Tibial nerve (tissue), 4 donors: ENCODE measurements at places on chromosomes 7 and 10. TPM values are rescaled to one million over a fixed set of nuclear protein-coding genes. Genes with fewer than 3 reads are reported as not detected.

- no peak for DNase-seq
Observed at GRCh38 chr7:108380517-108380916, 75.7 kb downstream of the NRCAM start.

GRCh38 chr7:84263106-84263505 is 68.5 kb upstream of the SEMA3A start:
- DNase-seq = no peak

DNA sequence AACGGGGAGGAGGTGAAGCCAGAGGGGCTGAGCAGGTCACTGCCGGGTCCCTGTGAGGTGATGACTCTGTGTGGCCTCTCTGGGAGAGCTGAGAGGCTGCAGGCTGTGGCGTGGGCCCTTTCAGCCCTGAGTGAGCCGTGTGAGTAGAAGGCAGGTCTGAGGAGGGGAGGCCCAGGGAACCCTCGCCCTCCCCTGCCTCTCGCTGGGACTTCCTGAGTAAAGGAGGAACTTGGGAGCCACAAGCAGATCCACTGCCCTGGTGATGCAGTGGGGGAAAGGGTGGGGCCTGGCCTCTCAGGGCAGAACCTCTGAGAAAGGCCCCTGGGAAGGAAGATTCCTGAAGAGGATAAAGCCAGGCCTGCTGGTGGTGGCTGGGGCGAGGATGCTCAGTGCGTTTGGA is 22.8 kb downstream of the EEPD1 start:
- no peak for DNase-seq

GRCh38 chr7:97090761-97091353 is 26.6 kb upstream of the SDHAF3 start:
- no peak for DNase-seq

- DNase-seq = no peak
Observed at GRCh38 chr7:55546814-55547213, 25.5 kb downstream of the VOPP1 start.

GRCh38 chr7:139131601-139132041 is 22.1 kb upstream of the ZC3HAV1 start:
- DNase-seq = no peak

DNA sequence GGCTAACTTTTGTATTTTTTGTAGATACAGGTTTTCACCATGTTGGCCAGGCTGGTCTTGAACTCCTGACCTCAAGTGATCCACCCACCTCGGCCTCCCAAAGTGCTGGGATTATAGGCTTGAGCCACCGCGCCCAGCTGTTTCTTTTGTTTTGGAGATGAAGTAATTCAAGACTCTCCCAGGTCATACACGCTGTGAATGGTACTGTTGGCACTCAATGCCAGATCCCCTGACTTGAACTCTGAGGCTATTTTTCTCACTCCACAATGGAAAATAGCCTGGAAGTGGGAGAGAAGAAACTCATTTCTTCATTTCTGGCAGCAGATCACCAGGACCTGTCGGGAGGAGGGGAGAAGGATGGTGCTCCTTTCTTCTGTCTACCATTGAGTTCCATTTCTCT is 32.4 kb downstream of the BLVRA start:
- DNase-seq = no peak

DNA sequence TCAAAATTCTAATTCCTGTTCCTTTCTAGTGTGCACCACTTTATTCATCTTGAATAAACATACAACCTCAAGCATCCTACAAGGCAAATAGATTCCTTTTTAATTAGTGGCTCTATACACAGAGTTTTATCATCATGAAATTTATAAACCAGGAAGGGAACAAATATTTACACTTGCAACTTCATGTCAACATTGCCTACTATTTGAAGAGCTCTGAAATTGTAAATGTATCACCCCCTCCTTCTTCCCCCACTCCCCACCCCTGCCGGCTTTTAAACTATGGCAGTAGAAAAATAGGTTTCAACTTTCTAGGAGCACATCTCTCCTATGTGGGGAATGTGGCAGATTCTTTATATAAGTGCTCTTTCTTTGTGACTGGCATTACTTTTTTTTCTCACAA is 49.6 kb downstream of the KAT6B start:
- DNase-seq = no peak

- no peak for DNase-seq
Observed at GRCh38 chr10:72058989-72059842, 29.1 kb downstream of the SPOCK2 start.

GRCh38 chr7:126659124-126659523 is 593.6 kb downstream of the GRM8 start:
- DNase-seq = no peak

- no peak for DNase-seq
Observed at GRCh38 chr7:1136841-1137516, 23.0 kb downstream of the ZFAND2A start.

DNA sequence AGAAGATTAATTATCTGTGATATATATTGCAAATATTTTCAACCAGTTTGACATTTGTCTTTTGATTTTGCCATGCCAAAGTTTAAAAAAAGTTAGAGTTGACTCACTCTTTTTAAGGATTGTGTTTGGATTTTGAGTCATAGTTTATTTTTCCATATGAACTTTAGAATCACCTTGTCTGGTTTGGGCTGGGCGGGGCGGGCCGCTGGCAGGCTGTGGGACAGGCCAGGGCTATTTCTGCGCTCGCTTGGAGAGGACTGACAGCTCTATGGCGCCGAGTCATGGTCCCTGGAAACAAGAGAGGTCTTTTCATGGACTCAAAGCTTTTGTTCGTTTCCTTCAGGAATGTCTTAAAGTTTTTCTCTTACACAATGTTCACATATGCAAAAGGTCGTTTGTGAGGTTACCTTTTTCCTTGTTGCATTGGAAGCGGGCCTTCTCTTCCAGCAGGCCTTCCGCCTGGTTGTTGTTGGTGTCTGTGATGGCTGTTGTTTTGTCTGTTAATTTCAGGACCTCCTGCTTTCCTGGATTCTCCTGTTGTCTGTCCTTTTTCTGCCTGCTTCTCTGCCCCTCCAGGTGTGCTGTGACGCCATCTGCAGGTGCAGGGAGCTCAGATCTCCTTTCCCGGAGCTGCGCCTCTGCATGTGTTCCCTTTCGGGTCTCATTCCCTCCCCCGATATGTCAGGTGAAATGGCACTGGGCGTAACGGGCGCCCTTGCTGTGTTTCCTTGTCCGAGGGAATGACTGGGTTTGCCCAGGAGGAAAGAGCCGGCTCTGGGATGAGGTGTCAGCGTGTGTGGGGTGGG is 53.8 kb downstream of the INPP5A start:
- no peak for DNase-seq

DNA sequence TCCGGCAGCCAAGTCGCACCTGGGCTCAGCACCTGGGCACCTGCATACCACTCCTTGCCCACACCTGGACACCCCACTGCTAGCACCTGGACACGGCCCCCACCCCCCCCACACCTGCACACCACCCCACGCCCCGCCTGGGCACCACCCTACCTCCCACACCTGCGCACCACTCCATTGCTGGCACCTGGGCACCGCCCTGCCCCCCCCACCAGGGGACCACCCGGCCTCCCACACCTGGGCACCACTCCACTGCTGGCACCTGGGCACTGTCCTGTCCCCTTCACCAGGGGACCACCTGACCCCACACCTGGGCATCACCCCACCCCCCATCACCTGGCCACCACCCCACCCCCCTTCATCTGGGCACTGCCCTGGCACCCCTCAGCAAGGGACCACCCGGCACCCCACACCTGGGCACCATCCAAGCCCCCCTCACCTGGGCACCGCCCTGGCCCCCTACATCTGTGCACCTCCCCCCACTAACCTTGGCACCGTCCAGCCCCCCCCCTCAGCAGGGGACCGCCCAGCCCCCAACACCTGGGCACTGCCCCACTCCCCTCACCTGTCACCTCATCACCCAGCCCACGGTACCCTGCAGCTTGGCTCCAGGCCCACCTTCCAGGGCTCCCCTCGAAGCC is 33.8 kb upstream of the RNF32 start:
- DNase-seq = no peak

GRCh38 chr7:31416381-31416870 is 75.9 kb upstream of the NEUROD6 start:
- DNase-seq = no peak

GRCh38 chr7:143388051-143388450 is 6.9 kb downstream of the ZYX start:
- no peak for DNase-seq

DNA sequence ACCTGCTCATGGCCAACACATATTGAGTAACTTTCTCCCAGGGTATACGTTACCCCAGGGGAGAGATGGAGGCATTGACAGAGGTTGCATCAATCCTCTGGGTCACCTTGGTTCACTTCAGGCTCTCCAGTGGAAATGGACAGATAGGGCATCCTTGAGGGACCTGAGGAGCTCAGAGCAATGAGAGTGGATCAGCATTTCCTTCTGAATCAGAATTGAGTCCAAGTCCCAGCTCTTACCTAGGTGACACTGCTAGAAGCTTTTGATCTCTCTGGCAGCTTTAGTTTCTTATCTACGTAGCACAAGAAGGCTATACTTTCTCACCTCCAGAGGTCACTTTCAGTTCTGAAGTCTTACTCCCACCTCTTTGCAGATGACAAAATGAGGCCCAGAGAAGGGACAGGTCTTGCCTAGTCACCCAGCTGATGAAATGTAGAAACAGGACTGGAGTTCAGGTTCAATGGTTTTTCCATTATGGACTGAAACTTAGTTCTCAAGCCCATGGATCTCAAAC is 35.2 kb downstream of the PANK1 start:
- no peak for DNase-seq

- no peak for DNase-seq
Observed at GRCh38 chr10:35564341-35564968, 40.7 kb upstream of the GJD4 start.

GRCh38 chr7:27032839-27033238 is 63.0 kb downstream of the HOXA1 start:
- no peak for DNase-seq

DNA sequence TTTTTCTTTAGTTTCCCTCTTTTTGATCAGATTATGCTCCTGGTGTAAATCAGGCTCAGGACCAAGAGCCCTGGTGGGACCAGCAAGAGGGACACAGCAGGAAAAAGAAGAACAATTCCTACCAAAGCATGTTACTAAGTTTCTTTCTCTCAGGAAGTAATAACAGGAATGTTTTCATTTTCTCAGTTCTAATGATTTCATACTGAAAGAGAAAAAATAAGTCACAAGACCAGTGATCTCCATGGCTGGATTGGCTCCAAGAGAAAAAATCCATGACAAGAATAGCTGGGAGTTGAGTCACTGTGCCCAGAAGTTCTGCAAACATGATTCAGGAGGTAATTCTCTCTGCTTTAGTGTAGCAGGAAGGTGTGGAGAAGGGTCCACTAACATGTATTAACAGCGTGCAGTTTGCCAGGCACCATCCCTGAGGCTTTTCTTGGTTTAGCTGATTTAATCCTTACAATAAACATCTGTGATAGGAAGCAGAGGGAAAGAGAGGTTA is 23.8 kb upstream of the IFIT2 start:
- no peak for DNase-seq

PNLIPRP3 gene
- total RNA-seq = not detected

GJC3 gene
- total RNA-seq = 3.3 TPM

CHAT gene
- total RNA-seq = not detected

NRG3 gene
- 0.20 TPM for total RNA-seq

ZNF394 gene
- total RNA-seq = 44.6 TPM

TSPAN14 gene
- total RNA-seq = 123 TPM
